ENCODE measurements at places on chromosomes 12 and 14.

DNA sequence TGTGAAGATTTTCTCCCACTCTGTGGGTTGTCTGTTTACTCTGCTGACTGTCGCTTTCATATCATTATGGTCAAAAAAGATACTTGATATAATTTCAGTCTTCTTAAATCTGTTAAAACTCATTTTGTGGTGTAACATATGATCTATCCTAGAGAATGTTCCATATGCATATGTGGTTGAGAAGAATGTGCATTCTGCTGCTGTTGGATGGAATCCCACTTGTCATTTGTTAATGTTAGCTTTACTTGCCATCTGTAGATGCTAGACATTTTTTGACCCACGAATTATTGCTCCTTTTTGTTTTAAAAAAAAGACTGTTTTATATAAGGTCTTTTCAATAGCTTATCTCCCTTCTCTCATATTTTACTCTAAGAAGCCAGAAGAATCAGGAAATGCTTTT lies 26.3 kb upstream of the OR5AU1 start:
- no peak for DNase-seq

GRCh38 chr14:81829447-81829846 lies 295.8 kb upstream of the SEL1L start:
- no peak for DNase-seq

- DNase-seq = peak; percentile 53
These were observed 725 bp downstream of the RIMBP2 start for GRCh38 chr12:130715150-130715997.

DNA sequence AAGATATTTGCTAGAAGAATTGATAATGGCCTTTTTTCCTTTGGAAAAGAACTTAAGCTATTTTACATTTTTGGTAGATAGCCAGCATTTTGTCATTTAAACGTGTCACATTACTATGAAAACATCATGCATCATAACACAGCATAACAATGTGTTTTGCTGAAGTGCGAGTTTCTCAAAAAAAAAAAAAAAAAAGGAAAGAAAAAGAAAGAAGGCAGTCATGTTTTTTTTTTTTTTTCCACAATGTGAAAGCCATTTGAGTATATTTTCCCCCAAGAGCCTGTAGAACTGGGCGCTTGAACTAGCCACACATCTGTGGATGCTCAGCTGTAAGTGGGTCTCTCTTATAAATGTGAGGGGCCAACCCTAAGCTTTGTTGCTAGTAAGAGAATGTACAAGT lies 300.1 kb downstream of the AKAP6 start:
- DNase-seq = no peak

- no peak for DNase-seq
These were observed 58.4 kb downstream of the LLPH start for GRCh38 chr12:66072135-66072534.

DNA sequence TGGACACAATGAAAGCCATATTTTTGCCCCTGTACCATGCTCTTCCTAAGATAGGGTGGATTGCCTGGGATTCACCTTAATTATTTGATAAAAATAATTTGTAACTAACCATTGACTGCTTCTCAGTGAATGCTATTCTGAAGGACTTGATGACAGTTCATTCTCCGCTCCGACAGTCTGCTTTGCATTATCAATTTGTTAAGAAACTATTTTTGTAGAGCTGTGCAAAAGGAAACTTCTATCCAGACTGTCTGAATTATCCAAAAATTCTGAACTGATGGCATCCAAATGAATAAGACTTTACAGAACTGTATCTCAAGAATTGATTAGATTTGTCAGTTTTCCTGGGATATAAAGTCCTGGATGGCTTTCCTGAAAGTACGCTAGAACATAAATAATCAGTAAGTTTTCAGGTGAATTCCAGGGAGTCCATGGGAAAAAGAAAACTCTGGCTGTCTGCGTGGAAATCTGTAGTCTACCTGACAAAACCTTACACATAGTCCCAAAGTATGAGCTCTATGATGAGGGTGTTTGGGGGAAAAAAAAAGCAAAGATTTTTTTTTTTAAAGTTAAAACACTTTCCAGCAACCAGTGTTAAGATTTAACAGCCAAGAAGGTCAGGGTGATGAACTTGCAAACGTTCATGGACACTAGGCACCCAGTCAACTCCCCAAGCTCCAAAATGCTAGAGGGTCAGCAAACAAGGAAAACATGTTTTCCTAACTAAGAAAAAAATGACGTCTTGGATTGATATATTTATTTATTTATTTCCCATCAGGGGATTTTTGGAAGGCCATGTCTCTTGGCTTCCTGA lies 291.1 kb upstream of the TBX3 start:
- DNase-seq = no peak

- no peak for DNase-seq
These were observed 1026.9 kb upstream of the FOXG1 start for GRCh38 chr14:27739657-27740156.

Data from SK-N-DZ (cell line).